Activated T-helper 1 cell treated with Interleukin-2 at 50 U/mL for 16 hours (primary cell): ENCODE measurements at places on chromosomes 1 and 21.

DNA sequence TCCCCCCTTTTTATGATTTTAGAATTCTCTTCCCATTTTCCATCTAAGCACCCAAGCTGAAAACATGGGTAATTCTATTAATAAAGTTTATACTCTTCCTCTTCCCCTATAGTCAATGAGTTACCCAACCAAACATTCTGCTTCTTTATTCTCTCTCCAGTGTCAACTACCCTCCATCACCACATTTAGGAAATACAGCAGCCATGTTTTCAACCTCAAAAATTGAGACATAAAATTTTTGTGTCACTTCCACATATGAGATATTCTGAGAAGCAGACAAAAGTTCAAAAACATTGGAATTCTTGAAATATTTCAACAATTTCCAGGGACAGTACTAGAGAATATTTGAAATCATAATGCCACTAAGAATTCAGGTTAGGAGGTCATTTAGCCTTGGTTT lies 64.8 kb upstream of the ATP1A1 start:
- no peak for DNase-seq

DNA sequence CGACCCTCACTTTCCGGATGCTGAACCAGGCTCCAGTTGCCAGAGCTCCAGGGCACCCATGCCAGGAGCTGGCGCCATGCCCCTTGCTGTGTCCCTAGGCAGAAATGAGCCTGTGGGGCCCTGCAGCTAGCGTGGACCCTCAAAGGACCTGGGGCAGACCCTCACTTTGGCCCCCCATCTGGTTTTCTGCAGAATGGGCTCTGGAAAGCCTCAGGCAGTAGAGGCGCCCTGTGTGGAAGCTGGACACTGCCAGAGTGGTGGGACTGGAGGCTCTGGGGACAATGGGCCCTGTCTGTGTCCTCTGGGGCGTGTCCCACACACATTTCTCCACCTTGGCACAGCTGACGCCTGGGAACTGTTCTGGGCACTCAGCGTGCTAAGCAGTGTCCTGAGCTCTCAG lies 6.3 kb upstream of the AURKAIP1 start:
- no peak for DNase-seq

- no peak for DNase-seq
Observed at GRCh38 chr1:30452925-30453324, 270.5 kb downstream of the MATN1 start.

DNA sequence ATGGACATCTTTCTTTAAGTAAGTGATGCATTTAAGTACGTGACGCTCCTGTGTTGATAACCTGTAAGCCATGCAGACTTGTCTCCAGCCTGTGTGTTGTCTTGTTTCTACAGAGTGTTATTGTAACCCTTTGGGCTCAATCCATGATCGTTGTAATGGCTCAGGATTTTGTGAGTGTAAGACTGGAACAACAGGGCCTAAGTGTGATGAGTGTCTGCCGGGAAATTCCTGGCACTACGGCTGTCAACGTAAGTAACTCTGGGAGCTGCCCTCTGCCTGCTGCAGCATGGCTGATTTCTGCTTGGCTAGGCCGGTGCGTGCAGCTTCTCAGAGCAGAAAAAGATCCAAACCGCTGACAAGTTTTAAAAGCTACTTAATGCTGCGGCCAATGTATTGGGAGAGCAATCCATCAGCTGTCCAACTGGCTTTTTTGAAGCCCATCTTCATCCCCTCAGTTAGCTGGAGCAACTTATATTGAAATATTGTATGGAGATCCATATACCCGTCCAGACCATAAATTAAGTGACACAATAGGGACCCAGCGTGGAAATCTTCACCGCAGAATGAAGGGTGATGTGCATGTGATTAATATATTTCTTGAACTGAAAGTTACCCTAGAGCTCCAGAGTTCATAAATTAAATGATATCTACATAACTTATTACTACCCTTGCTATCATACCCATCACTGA lies 295.9 kb downstream of the NTNG1 start:
- no peak for DNase-seq

- DNase-seq, result no peak
Observed at GRCh38 chr1:200636681-200637080, 16.1 kb upstream of the KIF14 start.

GRCh38 chr1:19981507-19982312 lies 2.3 kb upstream of the PLA2G2A start:
- no peak for DNase-seq

- DNase-seq, result no peak
Observed at GRCh38 chr1:165869343-165869742, 41.9 kb downstream of the UCK2 start.

- DNase-seq, result no peak
Observed at GRCh38 chr1:4595341-4596225, 58.8 kb upstream of the AJAP1 start.

GRCh38 chr21:35217504-35218060 lies 168.5 kb upstream of the RUNX1 start:
- no peak for DNase-seq

DNA sequence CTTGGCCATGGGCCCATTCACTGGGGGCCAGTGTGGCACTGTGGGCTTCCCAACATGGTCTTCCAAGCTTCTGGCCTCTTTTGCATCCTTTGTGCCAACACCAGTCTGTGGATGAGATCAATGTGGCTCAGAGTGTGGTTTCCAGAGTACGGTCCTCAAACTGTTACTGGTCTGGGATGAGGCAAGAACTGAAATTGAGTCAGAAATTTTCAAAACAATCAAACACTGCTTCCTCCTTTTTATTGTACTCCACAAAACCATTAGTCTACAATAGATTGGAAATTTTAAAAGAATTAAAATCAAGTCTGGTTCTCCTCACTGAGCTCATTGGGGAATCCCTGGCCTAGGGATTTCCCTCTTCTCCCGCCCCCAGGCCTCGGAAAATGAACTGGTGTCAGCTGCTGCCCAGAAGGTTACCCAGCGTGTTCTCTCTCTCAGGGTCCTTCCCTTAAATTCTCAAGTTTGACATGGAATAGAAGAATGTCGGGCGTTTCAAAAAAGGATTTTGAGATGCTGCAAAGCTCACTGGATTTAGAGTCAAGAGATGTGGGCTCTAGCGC lies 222.0 kb downstream of the SDCCAG8 start:
- no peak for DNase-seq

GRCh38 chr21:34909492-34910292 lies 139.4 kb downstream of the RUNX1 start:
- DNase-seq, result no peak

DNA sequence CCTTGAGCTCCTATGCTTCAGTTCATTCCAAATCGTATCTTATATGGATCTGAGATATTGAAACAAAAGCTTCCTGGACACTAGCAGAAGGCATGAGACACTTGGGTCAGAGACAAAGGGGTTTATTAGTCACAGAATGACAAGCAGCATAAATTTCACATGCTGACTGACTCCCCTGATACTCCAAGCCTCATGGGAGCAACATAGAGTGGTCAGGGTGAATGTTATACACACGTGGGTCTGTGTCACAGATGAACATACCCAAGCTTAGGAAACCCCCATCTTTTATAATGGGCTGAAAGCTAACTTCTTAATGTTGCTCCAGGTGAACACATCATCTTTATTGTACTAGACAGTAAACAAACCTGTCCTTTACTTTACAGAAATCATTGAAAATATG lies 599.9 kb upstream of the RGS18 start:
- DNase-seq, result no peak

DNA sequence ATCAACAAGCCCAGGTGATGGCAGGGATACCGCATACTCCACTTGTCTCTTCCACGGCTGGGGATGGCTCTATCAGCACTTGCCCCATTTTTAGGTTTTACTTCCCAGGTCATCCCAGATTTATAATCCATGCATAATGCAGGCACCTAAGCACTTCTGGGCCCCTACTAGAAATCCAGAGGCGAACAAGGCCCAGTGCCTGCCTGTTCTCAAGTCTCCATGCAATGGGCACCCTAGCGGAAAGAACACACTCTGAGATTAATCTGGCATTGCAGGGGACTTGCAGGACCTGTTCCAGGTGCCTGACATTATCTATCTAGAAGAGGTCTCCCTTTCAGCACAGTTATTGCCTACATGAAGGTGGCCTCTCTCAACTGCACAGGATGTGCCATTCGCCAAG lies 39.8 kb downstream of the HIVEP3 start:
- no peak for DNase-seq

DNA sequence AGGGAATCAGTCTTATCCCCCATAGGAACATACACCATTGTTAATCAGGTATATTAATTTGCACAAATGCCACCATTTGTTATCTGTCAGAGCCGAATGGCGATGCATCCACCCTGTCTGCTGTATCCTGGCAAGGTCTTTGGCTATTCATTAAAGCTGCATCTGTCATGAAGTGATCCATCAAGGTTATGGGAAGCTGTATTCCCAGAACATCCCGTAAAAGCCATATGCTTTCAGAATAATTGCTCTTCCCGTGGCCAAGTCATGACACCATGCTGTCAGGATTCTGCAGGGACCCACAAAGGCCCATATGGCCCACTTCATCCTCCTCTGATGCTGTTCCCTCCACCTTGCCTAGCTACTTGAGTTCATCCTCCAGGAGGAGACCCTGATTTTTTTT lies 103.9 kb downstream of the RAVER2 start:
- no peak for DNase-seq

DNA sequence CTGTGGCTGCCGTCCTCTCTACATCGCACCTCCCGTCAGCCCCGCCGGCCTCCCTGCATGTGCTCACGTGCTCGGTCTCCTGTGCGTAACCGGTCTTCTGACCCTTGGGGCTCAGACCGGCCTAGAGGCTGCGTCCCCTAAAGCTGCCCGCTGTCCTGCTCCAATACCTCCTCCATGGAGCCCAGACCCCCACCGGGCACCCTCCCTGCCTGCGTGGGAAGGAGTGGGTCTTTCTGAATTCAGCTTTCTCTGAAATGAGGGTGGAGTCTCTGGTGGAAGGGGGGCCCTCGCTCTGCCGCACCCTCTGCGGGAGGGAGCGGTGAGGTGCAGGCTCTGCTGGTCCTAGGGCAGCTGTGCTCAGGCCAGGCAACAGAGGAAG lies 18.7 kb upstream of the POFUT2 start:
- no peak for DNase-seq

DNA sequence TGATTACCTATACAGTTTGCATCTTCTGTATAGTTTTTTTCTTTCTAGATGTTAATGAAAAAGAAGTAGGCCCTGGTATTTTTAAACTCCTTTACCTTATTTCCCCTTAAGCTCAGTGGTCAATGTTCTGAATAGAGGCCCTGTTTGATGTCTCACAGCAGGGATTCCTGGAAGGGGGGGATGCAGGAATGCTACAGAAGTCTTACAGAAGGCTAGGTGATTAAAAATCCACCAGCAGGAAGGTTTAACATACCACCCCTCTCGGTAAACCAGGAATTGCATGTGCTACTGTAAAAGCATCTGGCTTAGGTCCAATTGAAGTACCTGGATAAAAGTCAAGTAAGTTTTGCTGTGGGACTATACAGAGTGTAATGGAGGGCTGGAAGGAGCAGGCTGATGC lies 78.3 kb downstream of the NOS1AP start:
- no peak for DNase-seq

GRCh38 chr1:223820971-223821370 lies 24.8 kb downstream of the TP53BP2 start:
- no peak for DNase-seq

DNA sequence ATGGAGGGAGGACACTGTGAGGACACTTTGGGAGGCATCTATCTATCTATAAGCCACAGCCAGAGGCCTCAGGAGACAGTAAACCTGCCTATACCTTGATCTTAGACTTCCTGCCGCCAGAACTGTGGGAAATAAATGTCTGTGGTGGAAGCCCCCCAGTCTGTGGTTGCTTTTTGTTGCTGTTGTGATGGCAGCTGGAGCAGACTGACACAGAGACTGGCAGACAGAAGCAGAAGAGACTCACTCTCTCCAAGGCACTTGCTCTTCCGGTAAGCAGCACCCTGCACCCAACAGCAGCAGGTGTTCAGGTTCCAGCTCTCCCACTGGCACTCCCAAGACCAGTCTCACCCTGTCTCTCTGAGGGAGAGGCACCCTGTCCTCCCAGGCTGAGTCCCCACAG lies 297.6 kb downstream of the TTLL7 start:
- DNase-seq, result no peak

DNA sequence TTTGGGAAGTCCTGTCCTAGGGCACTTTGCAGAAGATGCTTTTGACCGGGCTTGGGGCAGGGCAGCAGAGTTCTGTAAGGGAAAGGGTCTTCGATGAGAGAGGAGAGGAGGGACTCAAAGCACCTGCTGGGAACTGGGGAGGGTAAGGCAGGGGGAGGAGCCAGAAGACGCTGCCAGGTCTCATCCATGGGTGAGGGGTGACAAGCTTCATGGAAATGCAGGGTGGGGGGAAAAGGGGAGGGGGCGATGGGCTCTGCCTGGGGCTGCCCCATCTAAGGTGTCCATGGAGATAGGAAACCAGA lies 20.9 kb upstream of the C2CD2 start:
- no peak for DNase-seq

GRCh38 chr1:33762109-33762830 lies 101.6 kb upstream of the HMGB4 start:
- no peak for DNase-seq

- no peak for DNase-seq
Observed at GRCh38 chr1:101003012-101003650, 22.5 kb downstream of the DPH5 start.

GRCh38 chr1:3822421-3822820 lies 26.1 kb upstream of the LRRC47 start:
- no peak for DNase-seq

- DNase-seq, result no peak
Observed at GRCh38 chr1:6673816-6674398, 27.7 kb downstream of the DNAJC11 start.

- DNase-seq, result no peak
Observed at GRCh38 chr1:192959657-192960186, 99.4 kb downstream of the UCHL5 start.

DNA sequence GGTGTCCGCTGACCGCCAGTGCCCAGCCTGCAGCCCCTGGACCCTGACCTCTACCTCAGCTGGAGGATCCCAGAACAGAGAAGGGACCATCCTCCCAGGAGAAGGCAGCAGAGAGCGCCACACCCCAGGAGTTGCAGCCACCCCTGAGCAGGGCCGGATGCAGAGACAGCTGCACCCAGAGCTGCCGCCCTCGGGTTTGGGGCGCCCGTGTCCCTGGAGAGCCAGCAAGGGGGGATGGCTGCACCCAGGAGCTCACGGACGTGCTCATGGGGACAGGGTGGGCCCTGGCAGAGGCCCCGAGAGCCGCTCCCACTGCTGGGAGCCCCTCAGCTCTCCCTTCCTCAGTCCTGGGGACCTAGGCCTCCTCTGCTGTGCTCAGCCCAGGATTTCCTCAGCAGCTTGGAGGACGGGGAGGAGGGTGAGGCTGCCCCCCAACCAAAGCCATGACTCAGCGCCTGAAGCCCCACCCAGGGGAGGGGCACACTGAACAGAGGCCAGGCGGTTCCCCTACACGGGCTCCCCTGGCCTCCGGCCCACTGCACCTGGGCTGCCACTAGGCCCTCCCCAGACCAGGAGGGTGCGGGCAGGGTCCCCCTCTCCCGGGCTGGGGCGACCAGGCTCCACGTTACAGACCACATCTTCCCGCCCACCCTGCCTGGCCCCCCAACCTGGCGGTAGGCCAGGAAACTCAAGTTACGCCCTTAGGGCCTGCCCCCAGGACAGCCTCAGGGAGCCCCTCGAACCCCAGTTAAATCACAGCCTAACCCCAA lies 2.2 kb downstream of the ACAP3 start:
- DNase-seq, result peak; percentile 62

- no peak for DNase-seq
Observed at GRCh38 chr21:44049606-44050005, 37.5 kb downstream of the TRAPPC10 start.
